ENCODE measurements at places on chromosomes 12 and 14. TPM values are rescaled to one million over a fixed set of nuclear protein-coding genes. Genes with fewer than 3 reads are reported as not detected.

FBXL14 gene
- 11.3 TPM for total RNA-seq

DAAM1 gene
- 32.0 TPM for total RNA-seq

KRT6C gene
- total RNA-seq: not detected

DNA sequence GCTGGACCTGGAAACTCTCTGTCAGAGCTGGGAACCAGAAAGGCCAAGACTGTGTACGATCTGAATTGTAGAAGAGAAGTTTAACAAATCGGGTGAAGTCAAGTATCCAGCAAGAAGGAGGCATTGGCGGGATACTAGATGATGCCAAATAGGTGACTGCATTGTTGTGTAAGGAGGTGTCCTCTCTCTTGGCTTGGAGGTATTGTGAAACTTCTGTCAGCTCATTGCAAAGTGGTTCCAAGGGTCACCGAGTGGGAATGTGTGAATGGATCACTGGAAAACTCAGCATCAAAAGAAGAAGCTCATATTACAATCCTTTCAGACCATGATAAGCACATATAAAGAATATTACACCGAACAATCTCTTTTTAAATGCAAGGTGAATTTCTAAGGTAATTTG, 11.7 kb downstream of the NAV3 start:
- no peak overlapping the region for H3K4me3 ChIP-seq
- no peaks in the 10 kb centered on the region for H3K36me3 ChIP-seq

Data from endothelial cell of umbilical vein (primary cell).